ENCODE measurements at places on chromosomes 1 and 21.
A peak's percentile ranks its signal among the peaks of the same experiment; 100 is the strongest.

DNA sequence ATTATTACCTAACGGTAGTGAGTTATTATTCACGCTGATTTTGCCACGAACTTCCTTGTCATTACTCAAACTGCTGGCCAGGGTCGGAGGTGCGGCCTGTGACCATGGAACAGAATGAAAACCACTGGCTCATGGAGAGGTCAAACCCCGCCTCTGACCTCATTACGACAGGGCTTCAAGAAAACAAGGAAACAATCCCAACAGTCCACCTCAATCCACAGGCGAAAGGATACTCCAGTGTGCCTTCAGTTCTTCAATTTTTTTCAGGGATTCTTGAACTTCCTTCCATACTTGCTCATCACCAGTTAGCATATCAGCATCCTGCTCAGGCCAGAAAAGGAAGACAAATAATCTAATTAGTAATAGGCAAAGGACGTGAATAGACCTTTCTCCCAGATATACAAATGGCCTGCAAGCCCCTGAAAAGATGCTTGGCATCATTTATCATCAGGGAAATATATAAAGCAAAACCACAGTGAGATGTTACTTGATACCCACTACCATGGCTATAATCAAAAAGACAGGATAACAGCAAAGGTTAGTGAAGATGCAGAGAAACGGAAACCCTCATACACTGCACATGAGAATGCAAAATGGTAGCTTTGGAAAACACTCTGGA lies 643.4 kb downstream of the SMYD3 start:
- DNase-seq, result no peak

- peak; percentile 95 for DNase-seq
These were observed 16.5 kb upstream of the ATP6V1G3 start for GRCh38 chr1:198556971-198557370.

DNA sequence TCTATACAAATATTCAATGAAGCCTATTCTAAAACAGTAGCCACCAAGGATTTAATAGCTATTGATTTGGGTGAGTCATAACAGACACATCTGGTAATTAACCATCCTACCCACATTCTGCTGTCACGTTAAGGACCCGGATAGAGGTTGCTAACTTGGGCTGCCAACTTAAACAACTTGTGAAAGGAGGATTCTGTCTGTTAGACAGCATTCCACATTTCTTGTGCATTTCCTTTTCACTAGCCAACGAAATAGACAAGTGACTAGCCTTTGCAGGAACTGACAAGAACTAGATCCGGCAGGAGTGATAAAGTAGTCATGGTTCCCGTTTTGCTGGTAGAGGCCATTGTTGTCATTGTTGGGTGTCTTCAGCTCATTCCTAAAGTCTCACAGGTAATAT lies 9.5 kb downstream of the DSCAM start:
- DNase-seq, result no peak

DNA sequence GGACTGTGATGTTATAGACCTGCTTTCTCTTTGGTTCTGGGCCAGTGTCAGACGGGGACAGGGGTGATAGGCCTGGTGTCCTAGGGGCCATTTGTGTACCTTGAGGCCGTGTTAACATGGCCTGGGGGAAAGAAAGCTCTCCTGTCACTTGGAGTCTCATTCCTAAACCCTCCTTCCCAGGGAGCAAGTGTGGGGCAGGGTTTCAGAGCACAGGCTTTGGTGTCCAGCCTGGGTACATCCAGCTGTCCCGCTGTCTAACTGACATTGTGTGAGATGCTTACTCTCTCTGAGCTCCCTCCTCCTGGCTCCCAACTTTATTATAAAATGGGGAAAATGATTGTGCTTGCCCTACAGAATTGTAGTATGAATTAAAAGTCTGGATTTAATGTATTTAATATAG lies 32.6 kb upstream of the EPHA8 start:
- no peak for DNase-seq

DNA sequence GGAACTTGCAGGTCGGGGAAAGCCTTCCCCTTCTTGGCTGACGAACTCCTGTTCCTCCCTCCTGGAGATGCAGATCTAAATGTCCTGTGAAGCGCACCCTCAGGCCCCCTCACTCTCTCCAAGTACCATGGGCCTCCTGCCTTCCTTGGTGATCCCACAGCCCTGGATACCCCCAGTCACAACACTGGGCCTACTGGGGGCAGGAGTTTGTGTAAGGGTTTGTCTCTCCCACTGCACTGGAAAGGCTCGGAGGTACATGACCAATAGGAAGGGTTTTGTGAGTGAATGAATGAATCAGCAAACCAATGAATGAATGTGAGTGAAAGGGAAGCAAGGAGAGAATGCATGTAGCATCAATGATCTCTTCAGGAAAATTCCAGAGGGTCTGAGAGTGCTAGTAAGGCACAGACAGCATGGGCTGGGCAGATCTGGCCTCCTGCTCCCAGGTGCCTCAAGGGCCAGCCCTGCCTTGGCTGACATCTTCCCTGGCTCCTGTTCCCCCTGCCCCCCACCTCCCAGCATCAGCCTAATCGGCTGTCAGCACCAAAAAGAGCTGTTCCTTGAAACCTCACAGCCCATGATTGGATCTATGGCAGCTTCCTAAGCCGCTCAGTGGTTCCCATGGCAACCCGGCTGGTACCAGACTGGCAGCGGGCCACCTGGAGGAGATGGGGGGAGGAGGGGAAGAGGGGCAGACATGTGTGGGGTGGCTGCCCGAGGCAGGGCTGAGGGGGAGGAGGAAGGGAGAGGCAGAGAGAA lies 95.8 kb downstream of the VWA5B1 start:
- no peak for DNase-seq

GRCh38 chr1:46248122-46248920 lies 758 bp downstream of the RAD54L start:
- DNase-seq, result no peak

DNA sequence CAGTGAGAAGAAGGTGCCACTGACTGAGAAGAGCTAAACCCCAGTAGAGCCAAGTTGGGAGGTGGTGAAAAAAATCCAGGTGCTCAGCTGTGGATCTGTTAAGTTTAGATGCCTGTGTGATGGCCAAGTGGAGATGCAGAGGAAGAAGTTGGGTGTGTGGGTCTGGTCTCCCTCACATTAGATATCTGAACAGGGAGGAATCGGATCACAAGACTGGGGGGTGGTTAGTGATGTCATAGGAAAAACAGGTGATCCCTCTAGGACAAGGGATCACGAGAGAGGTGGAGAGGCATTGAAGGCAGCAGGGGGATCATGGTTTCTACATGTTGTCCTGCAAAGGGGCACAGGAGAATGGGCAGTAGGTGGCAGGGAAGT lies 22.6 kb downstream of the KCNK1 start:
- no peak for DNase-seq

DNA sequence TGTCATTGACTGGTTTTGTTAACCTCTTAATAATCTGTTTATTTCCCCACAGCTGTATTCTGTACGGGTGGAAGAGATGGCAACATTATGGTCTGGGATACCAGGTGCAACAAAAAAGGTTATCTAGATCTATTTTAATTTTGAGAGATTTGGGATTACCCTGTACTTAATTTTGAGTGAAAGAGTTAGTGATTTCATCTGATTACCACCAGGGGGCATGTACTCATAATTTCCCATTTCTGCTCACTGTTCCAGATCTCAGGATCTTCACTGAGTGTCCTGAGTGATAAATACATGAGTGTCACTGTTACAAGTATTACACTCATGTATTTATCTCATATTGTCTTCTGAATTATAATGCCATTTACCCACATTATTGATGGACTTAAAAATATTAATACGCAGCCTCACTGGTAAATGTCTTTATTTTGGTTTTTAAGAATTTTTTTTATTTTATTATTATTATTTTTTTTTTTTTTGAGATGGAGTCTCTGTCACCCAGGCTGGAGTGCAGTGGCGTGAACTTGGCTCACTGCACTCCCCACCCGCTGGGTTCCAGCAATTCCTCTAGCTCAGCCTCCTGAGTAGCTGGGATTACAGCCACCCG lies 27.4 kb downstream of the DTL start:
- no peak for DNase-seq

GRCh38 chr1:119703666-119704450 lies 7.9 kb upstream of the PHGDH start:
- no peak for DNase-seq

DNA sequence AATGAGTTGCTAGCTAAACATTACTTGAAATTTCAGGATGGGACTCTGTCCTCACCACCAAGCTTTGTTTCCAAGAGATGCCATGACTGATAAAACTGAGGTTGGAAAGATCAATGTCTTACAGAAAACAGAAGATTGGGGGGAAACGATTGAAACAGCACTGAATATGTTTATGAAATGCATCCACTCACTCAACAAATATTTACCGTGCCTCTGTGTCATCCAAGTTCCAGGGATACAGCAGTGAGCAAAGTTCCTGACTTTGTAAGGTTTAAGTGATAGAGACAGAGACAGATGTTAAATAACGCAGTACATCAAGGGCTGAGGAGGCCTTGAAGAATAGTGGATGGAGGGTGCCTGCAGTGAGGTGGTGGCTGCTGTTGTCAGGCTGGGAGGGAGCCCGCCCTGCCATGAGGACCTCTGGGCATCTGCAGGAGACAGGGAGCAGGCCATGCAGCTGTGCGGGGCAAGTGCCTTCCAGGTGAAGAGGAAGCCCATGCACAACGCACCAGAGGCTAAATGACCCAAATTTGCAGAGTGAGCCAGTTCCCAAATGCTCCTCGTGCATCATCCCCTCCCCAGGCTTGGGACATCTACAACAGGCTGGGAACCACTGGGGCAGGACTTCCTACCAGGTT lies 108.0 kb downstream of the HLCS start:
- DNase-seq, result no peak

GRCh38 chr1:27429029-27429425 lies 36.6 kb downstream of the GPR3 start:
- no peak for DNase-seq

- DNase-seq, result no peak
These were observed 12.0 kb upstream of the PHLDA3 start for GRCh38 chr1:201481004-201481380.

GRCh38 chr1:219505886-219506285 lies 107.0 kb downstream of the ZC3H11B start:
- DNase-seq, result no peak

- DNase-seq, result no peak
These were observed 96.0 kb downstream of the NRIP1 start for GRCh38 chr21:14968821-14969220.

- DNase-seq, result no peak
These were observed 38.6 kb upstream of the RCAN3 start for GRCh38 chr1:24463776-24464735.

DNA sequence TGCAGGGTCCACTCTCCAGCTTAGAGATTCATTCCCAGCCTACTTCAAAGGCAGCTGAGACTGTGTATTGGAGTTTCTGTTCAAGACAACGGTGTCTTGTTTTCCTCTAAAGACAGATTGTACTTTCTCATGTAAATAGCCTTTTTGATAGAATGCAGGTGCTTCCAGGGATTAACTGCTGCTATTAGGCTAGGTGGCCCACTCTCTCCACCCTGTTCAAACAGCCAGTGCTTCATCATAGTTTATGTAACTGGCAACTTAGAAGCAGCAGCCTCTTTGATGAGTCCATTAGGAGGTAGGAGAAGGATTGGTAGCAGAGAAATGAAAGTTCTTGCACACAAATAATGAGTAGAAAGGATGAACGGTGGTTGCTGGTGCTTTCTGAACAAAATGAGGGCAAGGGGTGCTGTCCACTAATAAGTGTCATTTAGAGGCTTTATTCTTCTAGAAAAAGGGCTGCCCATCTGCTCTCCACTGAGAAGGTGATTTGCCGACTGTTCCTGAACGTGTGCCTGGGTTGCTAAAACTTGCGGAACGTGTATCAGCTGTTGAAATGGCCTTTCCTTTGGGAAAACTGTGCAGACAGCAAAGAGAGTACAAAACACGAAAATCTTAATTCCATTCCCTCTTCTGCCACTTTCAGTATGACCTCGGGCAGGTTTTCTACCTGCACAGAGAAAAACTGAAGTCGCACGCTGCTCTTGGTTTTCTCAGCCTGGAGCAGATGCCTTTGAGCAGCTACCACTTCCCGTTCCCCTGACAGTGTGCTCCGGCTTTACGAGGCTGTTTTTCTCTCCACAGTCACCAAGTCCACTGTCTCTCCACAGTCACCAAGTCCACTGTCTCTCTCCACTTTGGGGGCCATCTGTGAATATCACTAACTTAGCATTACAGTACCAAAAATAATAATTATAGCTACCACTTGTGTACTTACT lies 228.9 kb downstream of the KIF26B start:
- no peak for DNase-seq

DNA sequence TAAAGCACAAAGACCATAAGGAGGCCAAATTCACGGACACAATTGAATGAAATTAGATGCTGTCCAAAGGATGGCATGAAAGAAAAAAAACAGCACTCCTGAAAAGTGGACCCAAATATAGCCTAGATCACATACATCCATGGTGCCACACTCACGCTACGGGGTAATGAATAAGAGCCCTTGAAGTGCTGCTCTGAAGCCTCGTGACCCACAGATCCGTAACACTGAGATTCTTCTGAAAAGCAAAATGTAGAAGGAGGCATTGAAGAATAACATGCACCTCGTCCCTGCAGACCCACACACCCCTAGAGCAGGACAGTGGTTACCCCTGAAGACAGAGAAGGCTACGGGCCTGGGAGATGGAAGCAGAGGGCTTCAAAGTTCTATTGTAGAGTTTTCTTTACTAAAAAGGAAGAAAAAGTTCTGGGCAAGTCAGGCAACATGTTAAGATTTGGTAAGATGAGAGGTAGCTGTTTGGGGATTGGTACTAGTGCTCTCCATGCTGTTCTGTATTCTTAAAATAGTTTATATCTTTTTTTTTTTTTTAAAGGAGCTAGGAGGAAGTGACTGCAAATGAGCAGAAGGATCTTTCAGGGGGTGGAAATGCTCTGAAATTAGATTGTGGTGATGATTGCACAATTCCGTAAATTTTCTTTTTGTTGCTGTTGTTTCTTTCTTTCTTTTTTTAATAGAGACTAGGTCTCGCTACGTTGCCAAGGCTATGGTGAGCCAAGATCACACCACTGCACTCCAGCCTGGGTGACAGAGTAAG lies 4.1 kb upstream of the ITGB2 start:
- DNase-seq, result peak; percentile 89

- no peak for DNase-seq
These were observed 60.4 kb downstream of the RAP1GAP start for GRCh38 chr1:21608798-21609197.

- no peak for DNase-seq
These were observed 73.7 kb downstream of the KCNN3 start for GRCh38 chr1:154796303-154796892.

GRCh38 chr1:152159144-152159543 lies at the start of gene RPTN:
TSS of gene RPTN (minus strand) at chr1:152159228. CDS start at chr1:152157889, 1,339 bp downstream.
- no peak for DNase-seq

- DNase-seq, result no peak
These were observed 148.7 kb downstream of the PGBD5 start for GRCh38 chr1:230277201-230278025.

- DNase-seq, result no peak
These were observed 678 bp downstream of the LSM10 start for GRCh38 chr1:36397083-36397377.

All from bone marrow (tissue), 2 donors.